ENCODE measurements at places on chromosomes 2 and 18.

DNA sequence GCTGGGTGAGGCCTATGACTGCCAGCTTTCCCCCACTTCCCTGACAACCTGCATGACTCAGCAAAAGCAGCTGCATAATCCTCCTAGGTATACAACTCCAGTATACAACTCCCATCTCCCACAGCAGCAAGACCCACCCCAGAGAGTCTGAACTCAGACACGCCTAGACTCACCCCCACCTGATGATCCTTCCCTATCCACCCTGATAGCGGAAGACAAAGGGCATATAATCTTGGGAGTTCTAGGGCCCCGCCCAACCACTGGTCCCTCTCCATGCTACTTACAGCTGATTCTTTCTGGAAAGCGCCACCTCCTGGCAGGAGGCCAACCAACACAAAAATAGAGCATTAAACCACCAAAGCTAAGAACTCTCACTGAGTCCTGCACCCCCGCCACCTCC lies 296.5 kb downstream of the DCC start:
- DNase-seq, result no peak

GRCh38 chr2:180980106-180980942 lies at the start of gene UBE2E3:
UBE2E3 (plus strand) TSS chr2:180980605; CDS start chr2:180982043, 1,438 bp downstream.
- DNase-seq, result peak; percentile 62

GRCh38 chr2:240404174-240404852 lies 31.1 kb upstream of the GPC1 start:
- no peak for DNase-seq

- DNase-seq, result no peak
Measured at GRCh38 chr2:69007169-69007568, 5.8 kb upstream of the ANTXR1 start.

- DNase-seq, result no peak
Measured at GRCh38 chr18:34321066-34321465, 96.4 kb upstream of the NOL4 start.

DNA sequence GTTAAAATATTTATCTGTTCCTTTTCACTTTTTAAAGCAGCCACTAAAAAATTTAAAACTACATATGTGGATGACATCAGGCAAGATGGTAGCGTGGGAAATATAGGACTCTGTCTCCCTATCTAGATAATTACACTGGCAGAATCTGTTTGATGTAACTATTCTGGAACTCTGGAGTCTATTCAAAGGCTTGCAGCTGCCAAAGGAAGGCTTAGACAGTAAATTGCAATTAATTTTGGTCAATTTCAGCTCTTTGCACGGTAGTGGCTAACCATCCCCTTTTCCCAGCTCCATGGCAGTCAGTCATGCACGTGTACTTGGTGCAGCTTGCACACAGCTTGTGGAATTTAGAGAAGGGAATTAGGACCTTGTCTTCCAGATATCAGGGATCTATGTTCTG lies 135.2 kb downstream of the RAB3GAP1 start:
- DNase-seq, result no peak

DNA sequence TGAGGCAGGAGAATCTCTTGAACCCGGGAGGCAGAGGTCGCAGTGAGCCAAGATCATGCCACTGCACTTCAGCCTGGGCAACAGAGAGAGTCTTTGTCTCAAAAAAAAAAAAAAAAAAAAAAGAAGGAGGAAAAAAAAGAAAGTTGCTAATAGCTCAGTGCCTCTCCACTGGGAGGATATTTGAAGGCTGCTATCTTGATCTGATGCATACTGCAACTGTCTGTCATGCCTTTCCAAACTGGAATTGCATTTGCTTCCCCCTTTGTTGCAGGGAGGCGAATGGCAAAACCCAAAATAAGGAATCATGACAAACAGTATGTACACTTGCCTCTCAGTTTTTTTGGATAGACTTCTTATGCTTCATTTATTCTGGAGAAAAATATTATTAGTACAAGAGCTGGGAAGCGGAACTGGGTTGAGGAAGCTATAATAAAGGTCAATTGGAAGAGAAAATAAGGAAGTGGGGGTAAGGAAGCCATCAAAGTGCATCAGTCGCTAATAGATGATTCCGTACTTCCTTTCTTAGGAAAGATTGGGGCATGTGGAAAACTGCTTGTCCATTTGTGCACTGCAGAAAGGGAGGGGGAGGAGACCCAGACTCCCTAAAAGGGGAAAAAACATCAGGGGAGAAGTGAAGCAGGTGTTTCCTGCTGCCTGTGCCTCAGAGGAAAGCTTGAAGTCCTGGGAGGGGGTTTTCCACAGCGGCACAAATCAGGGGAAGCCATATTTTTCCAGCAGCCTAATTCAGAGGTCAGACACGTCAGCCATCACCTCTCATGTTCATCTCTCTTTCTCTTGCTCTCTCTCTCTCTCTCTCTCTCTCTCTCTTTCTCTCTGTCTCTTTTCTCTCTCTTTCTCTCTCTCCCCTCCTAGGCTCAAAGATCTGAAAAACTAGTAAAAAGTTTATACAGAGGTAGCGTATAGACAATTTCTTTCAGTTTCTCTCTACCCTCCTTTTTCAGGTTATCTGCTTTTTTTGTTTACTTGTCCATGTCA lies 301.4 kb upstream of the TNP1 start:
- no peak for DNase-seq

DNA sequence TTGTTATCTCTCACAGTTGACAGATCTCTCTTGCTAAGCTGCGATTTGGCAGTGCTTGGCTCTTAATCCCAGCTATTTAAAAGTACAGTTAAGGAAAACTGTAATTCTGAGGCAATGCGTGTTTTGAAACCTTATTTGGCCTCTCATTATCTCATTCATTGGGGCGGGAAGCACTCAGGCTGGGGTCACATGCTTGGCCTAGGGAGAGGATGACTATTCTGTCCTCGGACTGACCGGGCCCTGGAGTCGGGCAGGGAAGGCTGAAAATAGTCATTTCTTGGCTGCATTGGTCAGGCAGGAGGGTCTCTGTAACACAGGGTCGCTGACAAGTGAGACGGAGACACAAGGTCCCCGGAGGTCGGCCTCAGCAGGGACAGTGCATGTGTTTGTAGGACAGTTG lies 20.2 kb upstream of the EMILIN2 start:
- DNase-seq, result no peak

DNA sequence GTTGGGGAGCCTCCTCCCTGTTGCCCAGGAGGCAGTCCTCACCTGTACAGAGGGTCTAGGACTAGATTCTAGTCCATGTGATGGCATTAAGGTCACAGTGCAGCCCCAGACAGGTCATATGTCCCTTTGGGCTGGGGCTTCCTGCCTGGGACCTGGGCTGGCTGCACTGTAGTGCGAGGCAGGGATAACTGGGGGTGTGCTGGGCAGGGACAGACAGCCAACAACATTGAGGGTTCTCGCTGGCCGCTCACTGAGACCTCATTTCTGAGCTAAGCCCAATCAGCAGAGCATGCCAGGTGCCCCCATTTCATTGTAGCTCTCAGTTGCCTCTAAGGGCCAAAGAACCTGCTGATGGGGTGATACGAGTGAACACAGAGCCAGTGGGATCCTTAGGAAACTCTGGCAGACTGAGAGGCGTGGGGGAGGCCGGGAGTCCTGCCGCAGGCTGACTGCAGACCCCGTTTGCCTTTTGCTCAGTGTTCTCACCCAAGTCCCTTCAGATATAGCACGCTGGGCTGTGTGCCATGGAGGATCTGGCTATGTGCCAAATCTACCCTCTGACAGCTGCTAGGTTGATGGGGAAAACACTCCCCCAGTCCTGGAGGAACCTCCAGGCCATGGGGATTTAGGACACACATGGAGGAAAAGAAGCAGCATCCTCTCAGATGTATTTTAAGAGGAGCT lies 51.9 kb downstream of the DYSF start:
- DNase-seq, result no peak

DNA sequence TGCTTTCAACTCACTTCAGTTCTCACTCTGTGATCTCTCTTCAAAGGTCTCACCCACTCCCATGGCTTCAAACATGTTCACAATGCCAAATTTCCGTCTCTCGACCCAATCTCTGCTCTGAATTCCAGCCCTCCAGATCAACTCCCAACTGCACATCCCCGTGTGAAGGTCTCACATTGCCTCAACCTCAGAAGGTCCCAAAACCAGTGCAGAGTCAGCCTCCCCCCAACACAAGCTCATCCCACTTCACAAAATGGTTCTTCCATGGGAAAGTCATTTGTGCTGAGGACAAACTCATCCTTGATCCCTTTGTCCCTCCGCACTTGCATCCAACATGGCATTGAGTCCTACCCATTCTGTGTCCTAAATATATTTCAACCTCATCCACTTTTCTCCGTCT lies 31.0 kb upstream of the GNAL start:
- no peak for DNase-seq

DNA sequence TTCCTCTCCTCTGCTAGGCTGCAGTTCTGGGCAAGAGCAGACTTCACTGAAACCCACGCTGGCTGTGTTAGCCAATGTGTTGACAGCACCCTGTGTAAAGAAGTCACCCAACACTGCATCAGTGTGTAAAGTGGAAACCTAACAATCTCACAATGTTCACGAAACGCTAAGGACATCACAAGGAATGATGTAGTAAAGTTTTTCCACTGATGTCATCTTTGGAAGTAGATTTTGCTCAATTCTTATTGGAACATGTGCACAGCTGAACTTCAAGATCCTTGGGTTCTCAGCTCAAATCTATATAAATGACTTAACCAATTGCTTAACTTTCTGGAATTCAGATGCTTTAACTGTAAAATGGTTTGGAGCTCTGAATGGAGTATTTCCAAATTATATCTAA lies 1112.5 kb downstream of the TSN start:
- DNase-seq, result no peak

GRCh38 chr18:24799176-24799575 lies 338.7 kb downstream of the HRH4 start:
- no peak for DNase-seq

- DNase-seq, result no peak
Measured at GRCh38 chr18:66916834-66917233, 312.9 kb upstream of the CDH19 start.

DNA sequence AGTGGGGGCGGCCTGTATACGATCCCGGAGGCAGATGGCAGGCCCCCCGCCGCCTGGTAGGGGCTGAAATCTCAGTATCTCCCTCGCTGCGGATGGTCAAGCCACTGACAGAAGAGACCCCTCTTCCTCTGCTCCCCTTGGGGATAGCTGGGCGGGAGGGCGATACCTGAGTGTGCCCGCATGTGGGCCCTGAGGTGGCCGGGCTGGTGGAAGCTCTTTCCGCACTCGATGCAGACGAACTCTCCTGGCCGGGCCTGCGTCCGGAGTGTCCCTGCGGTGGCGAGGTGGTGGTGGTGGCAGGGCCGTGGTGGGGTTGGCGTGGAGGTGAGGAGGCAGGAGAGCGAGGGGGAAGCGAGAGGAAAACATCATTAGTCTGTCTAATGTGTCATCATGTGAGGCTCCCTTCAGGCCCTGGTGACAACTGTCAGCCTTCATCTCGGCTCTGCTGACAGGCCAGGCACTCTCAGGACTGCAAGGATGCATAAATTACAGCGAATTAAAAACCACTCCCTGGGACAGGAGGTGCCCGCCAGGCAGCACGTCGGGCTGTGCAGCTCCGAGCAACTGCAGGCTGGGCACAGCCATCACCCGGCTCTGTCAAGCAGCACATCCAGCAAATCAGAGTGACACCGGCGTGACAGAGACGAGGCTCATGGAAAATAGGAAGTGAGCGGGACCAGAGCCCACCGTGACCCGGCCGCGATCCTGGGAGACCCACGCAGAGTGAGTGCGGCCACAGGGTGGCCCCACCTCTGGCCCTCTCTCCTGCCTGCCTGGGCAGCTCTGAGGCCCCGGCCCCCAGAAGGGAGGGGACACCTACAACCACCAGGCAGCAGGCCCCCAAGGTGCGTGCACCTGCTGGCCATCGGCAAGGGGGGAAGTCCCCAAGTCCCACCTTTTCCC lies 123.5 kb downstream of the ZNF516 start:
- DNase-seq, result no peak

DNA sequence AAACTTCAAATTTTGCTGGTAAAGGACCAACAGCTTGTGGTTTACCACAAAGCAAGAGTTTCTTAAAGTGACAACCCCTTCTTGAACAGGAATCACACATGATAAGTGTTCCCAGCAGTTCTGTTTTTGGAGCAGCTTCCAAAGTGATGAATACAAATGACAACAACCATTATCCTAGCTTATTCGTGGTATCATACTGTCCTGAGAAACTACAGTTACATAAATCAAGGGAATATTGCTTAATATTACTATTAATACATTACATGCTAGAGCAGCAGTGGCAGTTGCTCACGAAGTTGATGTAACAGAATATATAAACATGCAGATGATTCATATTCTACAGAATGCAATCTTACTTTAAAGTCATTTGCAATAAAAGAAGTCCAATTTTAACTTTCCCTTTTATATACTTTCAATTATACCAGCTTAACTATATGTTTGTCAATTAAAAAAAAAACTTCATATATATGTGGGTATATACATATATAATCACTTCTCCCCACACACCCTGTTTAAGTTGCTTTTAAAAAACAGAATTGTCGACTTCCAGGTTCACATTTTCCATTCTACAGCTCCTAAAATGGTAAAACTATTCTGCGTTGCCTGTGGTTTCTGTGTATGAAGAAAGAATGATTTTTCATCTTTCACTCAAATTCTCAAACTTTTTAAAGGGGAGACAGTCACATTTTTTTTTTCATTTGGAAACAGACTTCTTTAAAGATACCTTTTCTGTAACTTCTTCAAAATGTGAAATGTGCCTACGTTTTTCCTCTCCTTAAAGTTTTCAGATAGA lies 713.6 kb downstream of the TDRD15 start:
- no peak for DNase-seq

GRCh38 chr2:138396843-138397242 lies 104.7 kb upstream of the SPOPL start:
- DNase-seq, result no peak

GRCh38 chr2:51258301-51258700 lies 226.4 kb upstream of the NRXN1 start:
- DNase-seq, result no peak

DNA sequence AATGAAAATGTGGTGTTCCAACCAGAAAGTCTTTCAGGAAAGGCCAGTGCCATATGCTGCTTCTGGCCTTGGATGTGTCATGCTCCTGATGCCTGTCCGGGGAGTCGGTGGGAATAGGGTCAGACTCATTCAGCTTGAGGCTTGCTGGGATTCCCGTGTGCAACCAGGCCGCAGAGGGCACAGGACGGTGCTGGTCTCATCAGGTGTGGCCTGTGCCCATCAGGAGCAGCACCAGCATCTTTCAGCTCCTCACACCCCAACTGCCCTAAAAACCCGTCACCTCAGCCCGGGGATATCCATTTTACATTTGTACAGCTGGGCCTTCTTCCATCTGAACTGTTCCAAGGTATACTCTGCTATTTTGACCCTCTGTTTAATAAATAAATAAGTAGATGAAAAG lies 13.3 kb upstream of the CNNM3 start:
- no peak for DNase-seq
